ENCODE measurements at places on chromosomes 6 and 20. TPM values are rescaled to one million over a fixed set of nuclear protein-coding genes. Genes with fewer than 3 reads are reported as not detected.
A peak's percentile ranks its signal among the peaks of the same experiment; 100 is the strongest.

DNA sequence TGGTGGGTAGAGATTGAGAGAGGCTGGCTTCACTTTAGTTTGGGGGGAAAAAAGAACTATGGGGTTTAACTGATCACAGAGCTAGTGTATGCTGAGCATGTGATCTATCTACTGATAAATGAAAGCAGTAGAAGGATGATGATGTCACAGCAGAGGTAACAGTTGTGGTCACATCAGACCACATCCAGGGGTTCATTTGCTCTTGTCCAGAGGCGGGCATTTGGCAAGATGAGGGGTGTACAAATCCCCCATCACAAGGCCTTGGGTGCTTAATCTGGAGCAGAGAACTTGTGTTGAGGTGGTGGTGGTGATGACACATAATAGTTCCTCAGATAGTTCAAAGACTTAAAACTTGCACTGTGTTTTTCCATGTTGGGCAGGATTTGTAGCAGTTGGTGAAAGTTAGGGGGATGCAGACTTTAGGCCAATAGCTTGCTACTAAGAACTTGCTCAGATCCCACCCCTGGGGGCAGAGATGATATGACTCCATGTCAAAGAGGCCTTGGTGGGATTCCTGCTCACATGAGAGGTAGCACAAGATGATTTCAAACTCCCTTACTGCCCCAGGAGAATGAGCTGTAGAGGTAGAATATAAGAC is 63.4 kb downstream of the PRDM1 start:
- no peak for DNase-seq
- H3K27me3 ChIP-seq: no peaks in the 10 kb centered on the region
- H3K27ac ChIP-seq: no peak overlapping the region
- no peaks in the 10 kb centered on the region for H3K36me3 ChIP-seq
- no peak overlapping the region for H3K4me3 ChIP-seq
- H3K4me1 ChIP-seq: peaks cover 18% of the 10 kb centered on the region

DNA sequence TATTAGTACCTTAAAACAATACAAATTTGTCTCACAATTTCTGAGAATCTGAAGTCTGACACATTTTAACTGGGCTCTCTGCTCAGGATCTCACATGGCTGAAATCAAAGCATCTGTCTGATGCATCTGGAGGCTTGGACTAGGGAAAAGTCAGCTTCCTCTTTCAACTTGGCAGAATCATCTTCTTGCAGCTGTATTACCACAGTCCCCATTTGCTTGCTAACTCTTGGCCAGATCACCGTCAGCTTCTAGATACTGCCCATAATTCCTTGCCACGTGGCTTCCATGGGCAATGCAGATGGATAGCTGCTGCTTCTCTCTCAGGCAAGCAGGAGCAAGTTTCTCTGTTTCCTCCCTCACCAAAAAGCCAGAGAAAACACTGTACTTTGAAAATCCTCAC is 1106.4 kb upstream of the CITED2 start:
- H3K36me3 ChIP-seq: no peaks in the 10 kb centered on the region
- H3K4me3 ChIP-seq: no peak overlapping the region
- peaks cover 11% of the 10 kb centered on the region for H3K4me1 ChIP-seq
- peak overlapping the region; percentile 1 for H3K27ac ChIP-seq

GRCh38 chr20:45866454-45866853 is 9.0 kb downstream of the ZSWIM3 start:
- no peak for DNase-seq
- H3K27me3 ChIP-seq: no peaks in the 10 kb centered on the region
- H3K27ac ChIP-seq: no peak overlapping the region
- no peak overlapping the region for H3K4me3 ChIP-seq
- no peaks in the 10 kb centered on the region for H3K4me1 ChIP-seq

- H3K4me1 ChIP-seq: peaks cover 21% of the 10 kb centered on the region
- peaks cover 26% of the 10 kb centered on the region for H3K27me3 ChIP-seq
- no peak overlapping the region for H3K4me3 ChIP-seq
- no peak for DNase-seq
These were observed 503.9 kb downstream of the CD83 start for GRCh38 chr6:14621518-14621917.

DNA sequence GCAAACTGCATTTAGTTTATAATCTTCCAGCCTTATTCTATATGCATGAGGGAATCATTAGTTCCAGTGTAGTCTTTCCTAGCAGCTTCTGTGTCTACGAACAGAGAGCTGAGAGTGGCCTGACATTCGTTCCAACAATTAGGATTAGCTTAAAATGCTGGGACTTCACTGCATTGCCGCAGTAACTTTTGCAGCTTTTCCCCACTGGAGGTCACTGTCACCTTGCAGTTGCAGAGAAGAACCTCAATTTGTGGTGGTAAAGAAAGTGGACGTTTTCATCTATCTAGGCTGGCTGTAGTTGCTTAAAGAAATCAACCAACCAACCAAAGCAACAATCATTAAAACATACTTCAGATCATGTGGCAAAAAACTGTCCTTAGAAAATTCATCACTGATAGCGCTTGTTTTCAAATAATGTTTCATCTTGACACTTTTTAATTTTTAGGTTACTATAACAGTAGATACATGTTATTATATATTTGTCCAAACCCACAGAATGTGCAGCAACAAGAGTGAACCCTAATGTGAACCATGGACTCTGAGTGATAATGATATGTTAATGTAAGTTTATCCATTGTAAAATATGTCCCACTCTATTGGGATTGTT is 12.2 kb downstream of the MYLK4 start:
- no peaks in the 10 kb centered on the region for H3K27me3 ChIP-seq
- H3K36me3 ChIP-seq: no peaks in the 10 kb centered on the region
- DNase-seq: peak; percentile 53

DNA sequence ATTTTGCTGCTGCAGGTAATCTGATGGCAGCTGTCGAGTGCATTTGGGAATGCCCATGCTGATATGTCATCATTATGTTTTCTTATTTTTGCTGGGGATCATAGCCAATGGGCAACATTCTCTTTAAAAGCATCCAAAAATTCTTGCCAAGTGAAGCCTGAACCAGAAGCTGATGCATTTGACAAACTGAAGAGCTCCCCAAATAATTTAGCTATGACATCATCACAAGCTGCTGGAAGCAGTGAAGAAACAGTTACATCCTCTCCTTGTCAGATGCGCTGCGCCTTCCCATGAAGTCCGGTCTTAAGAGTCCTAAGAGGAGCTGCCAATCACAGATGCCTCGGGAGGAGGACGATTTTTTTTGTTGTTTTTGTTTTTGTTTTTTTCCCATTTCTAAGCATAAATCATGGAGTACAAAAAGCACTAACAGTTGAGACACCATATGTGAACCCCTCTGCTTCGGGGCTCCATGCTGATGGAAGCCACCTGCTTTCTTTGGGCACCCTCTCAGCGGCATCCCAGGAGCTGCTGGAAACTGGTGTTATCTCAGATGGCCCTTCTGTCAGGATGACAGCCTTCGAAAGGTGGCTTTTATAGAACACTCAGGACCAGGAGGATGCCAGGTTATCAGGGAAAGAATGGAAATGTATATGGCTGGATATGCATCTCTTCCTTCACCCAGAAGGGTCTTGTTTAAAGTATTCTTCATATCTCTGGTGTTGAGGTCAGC is 56.1 kb upstream of the FOXQ1 start:
- peaks cover 2% of the 10 kb centered on the region for H3K4me1 ChIP-seq
- no peak overlapping the region for H3K27ac ChIP-seq

DNA sequence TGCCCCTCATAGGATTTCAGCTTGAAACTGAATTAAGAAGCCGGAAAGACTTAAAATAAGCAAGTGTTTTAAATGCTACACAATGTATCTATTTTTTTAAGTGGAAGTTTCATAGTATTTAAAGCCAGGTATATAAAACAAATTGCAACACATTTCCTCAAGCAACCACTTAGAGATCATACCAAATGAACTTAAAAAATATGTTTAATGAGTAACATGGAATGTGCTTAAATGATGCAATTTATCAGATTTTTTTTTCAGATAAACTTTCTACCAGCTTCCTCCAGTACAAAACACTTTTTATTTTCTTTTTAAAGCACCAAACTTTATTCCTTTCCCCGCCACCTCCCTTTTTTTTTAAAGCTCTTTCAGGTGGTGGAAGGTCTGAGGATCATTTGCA is 534.3 kb downstream of the BMP2 start:
- no peaks in the 10 kb centered on the region for H3K36me3 ChIP-seq
- H3K27me3 ChIP-seq: peaks cover 11% of the 10 kb centered on the region
- H3K27ac ChIP-seq: no peak overlapping the region

GRCh38 chr6:32151181-32151862 is 417 bp downstream of the PRRT1 start:
- peaks cover 48% of the 10 kb centered on the region for H3K4me1 ChIP-seq
- H3K36me3 ChIP-seq: peaks cover 3% of the 10 kb centered on the region
- H3K4me3 ChIP-seq: peak overlapping the region; percentile 61
- peak overlapping the region; percentile 74 for H3K27ac ChIP-seq
- DNase-seq: no peak
- peaks cover 5% of the 10 kb centered on the region for H3K27me3 ChIP-seq

DNA sequence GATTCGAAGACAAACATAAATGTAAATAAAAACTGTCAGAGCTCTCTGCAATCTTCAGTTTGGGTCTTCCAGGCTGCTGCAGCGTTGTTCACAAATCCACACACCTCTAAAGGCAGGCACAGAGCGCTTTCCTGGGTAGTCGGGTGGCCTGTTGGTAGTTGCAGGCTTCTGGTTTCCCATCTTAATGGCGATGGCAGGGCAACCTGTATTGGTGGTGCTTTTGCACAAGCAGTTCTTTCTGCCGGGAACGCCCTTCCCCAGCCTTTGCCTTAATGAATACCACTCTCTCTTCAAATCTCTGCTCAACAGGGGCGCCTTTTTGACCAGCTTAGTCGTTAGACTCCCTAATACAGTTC is 723 bp upstream of the IFT52 start:
- H3K27ac ChIP-seq: peak overlapping the region; percentile 98
- H3K4me1 ChIP-seq: peaks cover 24% of the 10 kb centered on the region
- no peaks in the 10 kb centered on the region for H3K27me3 ChIP-seq
- no peak for DNase-seq
- peak overlapping the region; percentile 84 for H3K4me3 ChIP-seq

DNA sequence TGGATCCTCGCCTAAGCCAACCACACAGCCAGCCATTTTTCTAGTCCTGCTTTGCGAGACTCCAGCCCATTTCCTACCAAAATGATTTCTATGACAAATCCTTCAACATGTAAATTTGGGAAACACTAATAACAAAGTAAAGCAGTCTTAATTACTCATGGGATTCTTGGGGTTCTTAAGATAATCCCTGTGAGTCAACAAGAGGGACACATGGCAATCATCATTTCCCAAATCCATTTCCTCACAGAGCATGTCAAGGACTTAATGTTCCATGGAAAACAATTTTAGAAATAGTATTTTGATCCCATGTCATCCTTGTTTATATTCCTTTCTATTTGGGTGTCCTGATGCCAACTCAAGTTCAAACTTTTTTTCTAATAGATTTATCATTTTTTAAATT is 322.7 kb upstream of the NOX3 start:
- no peak overlapping the region for H3K4me3 ChIP-seq
- DNase-seq: no peak
- no peak overlapping the region for H3K27ac ChIP-seq
- peaks cover 18% of the 10 kb centered on the region for H3K4me1 ChIP-seq
- no peaks in the 10 kb centered on the region for H3K36me3 ChIP-seq

DNA sequence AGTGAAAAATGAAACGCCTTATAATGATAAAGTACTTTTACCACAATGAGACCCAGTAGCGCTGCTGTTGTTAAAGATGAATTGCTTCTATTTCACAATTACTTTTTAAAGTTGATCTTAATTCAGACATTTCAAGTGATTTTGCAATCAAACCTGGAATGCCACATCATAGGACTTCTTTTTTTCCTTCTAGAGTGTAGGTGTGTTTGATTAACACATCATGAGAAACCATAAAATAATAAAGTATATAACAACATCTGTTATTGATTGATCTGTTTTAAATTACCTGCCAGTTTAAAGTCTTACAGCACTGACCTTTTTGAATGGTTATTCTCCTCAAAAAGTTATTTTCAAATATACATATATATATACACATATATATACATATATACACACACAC is 38.6 kb downstream of the HEBP2 start:
- H3K4me3 ChIP-seq: no peak overlapping the region
- peaks cover 43% of the 10 kb centered on the region for H3K4me1 ChIP-seq
- peaks cover 28% of the 10 kb centered on the region for H3K36me3 ChIP-seq
- H3K27ac ChIP-seq: no peak overlapping the region
- no peak for DNase-seq
- no peaks in the 10 kb centered on the region for H3K27me3 ChIP-seq

The PAK1IP1 gene
- 14.7 TPM for total RNA-seq

The ETV7 gene
- 0.45 TPM for total RNA-seq

The MDFI gene
- 148 TPM for total RNA-seq

The PI3 gene
- total RNA-seq: not detected

The PTGIS gene
- total RNA-seq: 117 TPM

The PRICKLE4 gene
- 4.5 TPM for total RNA-seq

Data from mesothelial cell of epicardium (in vitro differentiated cells).